Subcutaneous preadipocyte (primary cell): ENCODE measurements at places on chromosomes 16 and 17. TPM values are rescaled to one million over a fixed set of nuclear protein-coding genes. Genes with fewer than 3 reads are reported as not detected.

COIL gene
- total RNA-seq: 10.7 and 15.6 TPM in 2 replicates

ZNF624 gene
- total RNA-seq: 2.7 and 3.3 TPM in 2 replicates

TEX14 gene
- 0.20 and 0.73 TPM in 2 replicates for total RNA-seq

DOC2B gene
- not detected in 2 replicates for total RNA-seq

PPY gene
- total RNA-seq: not detected in 2 replicates

ST6GALNAC1 gene
- total RNA-seq: not detected in 2 replicates

GID4 gene
- total RNA-seq: 9.6 and 9.8 TPM in 2 replicates

TPSG1 gene
- not detected in 2 replicates for total RNA-seq

ABCC3 gene
- total RNA-seq: 40.8 and 43.0 TPM in 2 replicates

MT1F gene
- 0.37 TPM in 1 of 2 replicates, not detected in the other for total RNA-seq

GSE1 gene
- 22.8 and 35.4 TPM in 2 replicates for total RNA-seq

MT1H gene
- not detected in 2 replicates for total RNA-seq

KRTAP4-11 gene
- not detected in 2 replicates for total RNA-seq

HOXB13 gene
- under 0.01 TPM in 1 of 2 replicates, not detected in the other for total RNA-seq

DYNLRB2 gene
- total RNA-seq: 0.73 TPM in 1 of 2 replicates, not detected in the other

ACAP1 gene
- 0.20 and 2.2 TPM in 2 replicates for total RNA-seq

STX1B gene
- 0.98 and 1.1 TPM in 2 replicates for total RNA-seq

CCL7 gene
- total RNA-seq: 0.39 and 2.2 TPM in 2 replicates
